GM12878 (cell line): ENCODE measurements at places on chromosomes 4 and X.
A peak's percentile ranks its signal among the peaks of the same experiment; 100 is the strongest.

GRCh38 chrX:97399400-97399799 is 515.7 kb downstream of the RPA4 start:
- DNase-seq, result peak; percentile 44

- no peak for DNase-seq
These were observed 30.6 kb downstream of the SOWAHB start for GRCh38 chr4:76867377-76867776.

DNA sequence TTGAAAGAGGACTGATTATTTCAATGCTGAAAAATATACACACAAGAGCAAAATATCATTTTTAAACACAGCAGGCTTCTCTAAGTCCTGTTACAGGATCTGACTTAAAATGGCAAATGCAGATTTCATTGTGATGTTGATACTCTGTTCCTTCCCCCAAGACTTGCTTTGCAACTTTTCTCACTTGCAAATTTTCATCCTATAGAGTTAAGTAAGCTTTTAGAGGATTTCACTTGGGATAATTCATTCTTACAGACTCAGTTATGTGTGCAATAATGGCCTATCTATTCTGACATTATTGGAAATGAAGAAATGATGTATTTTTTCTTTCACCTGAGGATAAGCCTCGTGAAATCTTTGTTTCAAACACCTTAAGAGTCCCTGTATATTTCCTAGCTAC is 2403.2 kb downstream of the ARAP2 start:
- no peak for DNase-seq

DNA sequence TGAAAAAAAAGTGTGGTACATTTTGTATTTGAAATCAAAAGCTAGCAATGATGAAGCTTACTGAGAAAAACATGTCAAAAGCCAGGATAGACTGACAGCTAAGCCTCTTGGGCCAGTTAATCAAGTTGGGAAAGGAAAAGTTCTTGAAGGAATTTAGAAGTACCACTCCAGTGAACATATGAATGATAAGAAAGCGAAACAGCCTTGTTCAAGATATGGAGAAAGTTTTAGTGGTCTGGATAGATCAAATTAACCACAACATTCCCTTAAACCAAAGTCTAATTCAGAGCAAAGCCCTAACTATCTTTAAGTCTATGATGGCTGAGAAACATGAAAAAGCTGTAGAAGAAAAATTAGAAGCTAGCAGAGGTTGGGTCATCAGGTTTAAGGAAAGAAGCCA is 268.3 kb downstream of the PDHA2 start:
- DNase-seq, result no peak

- DNase-seq, result no peak
These were observed 84.2 kb upstream of the NRK start for GRCh38 chrX:105738162-105738561.

DNA sequence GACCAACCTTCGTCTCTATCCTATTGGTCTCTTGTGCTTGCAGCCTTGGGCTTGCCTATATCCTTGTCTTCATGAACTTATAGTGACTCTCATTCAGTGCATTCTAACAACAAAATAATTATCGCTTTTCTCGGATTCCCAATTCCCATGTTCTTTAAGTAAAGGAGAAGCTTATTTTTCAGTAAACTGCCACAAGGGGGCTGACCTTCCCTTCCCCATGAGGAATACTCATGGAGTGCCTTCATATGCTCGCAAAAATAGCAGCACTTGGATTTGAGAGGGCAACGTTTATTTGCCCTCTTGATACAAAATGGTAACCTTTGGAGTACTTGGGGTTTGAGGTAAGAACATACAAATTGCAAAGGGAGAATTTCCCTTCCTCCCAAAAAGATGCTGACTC is 183.2 kb upstream of the TENT5D start:
- no peak for DNase-seq

DNA sequence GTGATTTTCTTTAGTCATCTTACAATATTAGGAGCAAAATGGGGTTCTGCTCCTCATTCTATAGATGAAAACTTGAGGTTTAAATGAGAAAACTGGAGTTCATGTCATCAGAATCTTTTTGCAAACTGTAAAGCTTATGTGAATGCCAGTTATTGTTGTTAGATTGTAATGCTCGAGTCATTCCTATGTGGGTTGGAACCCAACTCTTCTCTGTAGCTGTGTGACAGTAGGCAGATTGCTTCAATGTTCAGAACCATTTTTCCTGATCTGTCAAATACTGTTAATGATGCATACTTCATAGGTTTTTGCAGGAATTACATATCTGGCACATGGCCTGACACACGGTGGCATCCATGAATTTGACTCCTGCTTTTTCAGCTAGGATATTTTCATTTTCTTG is 178.9 kb downstream of the RAPGEF2 start:
- no peak for DNase-seq

- DNase-seq, result no peak
These were observed 3.3 kb downstream of the SLC25A6 start for GRCh38 chrX:1388651-1389050.

GRCh38 chr4:72814241-72814640 is 245.2 kb upstream of the ADAMTS3 start:
- DNase-seq, result no peak

GRCh38 chrX:53704294-53704693 is 17.8 kb upstream of the HUWE1 start:
- no peak for DNase-seq

DNA sequence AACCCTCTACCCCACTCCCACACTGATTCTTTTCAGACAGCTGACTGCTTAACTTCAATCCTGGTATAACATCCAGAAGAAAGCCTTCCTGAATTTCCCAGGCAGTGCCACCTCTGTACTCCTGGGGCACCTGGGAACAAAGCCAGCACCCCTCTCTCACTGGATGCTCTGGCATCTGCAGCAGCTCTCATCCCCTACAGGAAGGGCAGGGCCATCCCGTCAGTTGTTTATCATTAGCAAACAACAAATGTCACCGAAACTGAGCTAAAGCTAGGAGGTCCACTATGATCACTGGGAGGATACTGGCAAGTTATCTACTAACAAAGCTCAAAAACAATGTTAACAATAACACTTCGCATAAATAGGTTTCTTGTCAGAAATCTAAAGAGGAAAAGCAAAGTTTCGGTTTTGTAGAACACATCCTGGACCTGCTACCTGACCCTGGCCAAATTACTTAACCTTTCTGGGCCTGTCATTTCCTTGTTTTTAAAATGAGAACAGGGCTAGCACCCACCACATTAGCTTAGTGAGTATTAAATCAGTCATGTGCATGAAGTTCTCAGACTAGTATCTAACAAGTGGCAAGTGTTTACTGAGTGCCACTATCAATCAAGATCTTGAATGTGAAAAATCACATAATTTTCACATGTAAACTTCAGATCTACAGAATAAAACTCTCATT is 86.6 kb downstream of the NR3C2 start:
- no peak for DNase-seq

DNA sequence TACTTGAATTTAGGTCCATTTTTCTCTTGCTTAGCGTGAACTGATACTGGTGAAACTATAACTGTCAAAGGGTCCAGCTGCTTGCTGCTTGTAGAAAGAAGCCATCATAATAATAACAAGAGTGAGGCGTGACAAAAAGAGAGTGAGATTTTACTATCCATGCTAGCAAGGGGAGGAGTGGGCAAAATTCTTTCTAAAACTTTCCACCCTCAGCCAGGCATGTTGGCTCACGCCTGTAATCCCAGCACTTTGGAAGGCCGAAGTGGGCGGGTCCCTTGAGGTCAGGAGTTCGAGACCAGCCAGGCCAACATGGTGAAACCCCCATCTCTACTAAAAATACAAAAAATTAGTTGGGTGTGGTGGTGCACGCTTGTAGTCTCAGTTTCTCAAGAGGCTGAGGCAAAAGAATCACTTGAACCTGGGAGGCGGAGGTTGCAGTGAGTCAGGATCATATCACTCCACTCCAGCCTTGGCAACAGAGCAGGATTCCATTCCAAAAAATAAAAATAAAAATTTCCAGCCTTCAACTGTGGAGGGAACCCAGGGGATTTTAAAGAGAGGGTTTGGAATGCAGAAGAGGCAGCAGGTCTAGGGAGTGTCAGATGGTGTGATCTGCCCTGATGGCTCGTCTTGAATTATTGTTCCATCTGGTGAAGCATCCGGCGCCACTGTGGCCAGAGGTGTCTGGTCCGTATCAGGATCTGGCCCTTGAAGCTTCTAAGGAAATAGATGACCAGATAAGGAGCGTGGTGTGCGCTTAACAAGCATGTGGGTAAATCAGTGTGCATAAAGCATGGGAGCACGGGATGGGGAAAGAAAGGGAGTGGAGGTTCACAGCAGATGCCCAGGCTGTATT is 51.8 kb downstream of the LRP2BP start:
- no peak for DNase-seq

DNA sequence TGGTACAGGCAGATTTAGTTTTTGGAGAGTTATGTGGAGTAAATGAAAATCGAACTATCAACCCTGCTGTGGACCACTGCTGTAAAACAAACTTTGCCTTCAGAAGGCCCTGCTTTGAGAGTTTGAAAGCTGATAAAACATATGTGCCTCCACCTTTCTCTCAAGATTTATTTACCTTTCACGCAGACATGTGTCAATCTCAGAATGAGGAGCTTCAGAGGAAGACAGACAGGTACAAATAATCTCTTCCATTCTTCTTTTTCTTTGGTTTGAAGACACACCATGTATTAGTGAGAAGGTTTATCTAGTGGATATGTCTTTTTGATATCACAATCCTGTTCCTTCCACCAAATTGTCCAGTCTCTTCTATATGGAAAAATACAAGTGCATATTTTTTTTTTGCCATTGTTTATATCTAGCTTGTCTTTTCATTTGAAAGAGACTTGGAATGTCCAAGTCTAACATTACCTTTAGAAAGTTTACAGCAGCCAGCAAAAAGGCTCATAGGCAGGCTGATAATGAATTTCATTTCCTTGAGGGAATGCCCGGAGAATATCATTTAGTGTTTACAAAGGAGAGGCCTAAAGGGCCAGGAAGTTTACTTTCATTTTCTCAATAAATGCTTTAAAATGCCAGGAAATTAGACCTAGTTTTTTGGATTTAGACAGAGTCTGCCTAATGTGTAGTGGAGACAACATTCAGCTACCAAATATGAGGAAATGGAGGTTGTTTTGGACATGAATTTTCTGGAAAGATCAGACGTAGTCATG is 18.6 kb downstream of the AFM start:
- no peak for DNase-seq

- no peak for DNase-seq
These were observed 87.8 kb upstream of the RPS6KA3 start for GRCh38 chrX:20354505-20354904.

GRCh38 chr4:6465955-6466354 is 6.5 kb downstream of the PPP2R2C start:
- no peak for DNase-seq

DNA sequence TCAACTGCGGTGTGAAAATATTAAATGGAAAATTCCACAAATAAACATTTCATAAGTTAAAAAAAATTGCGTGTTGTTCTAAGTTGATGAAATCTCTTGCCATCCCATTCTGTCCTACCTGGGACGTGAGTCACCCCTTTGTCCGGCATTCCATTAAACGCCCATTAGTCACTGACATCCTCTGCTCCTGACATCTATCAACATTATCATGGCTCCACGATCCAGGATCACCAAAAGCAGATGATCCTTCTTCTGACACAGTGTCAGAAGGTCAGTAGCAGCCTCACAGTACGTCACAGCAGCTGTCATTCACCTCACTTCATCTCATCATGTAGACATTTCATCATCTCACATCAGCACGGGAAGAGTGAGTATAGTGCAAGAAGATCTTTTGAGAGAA is 125.7 kb downstream of the ZNF827 start:
- DNase-seq, result no peak

DNA sequence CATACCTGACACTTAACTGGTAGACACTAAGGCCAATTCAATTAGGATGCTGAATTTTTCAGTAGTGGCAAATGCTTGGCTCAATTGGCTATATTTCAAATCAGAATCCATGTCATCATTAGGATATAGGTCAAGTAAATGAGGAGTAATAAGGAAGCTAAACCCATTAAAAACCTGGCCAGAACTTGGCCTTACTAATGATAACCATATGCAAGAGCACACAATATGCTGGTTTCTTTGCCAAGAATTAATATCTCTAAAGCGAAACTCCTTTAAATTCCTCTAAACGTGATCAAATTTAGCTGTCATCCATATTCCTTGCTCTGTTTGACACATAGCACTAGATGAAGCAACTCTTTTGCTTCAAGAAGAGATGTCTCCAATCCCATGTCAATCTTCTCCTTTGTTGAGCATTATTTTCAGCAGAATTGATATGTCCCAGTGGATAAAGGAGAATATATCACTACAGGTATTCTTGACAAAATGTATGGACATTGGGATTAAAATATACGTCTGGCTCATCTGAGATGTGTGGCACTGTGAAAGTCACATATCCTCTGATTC is 206.1 kb upstream of the ANKRD50 start:
- DNase-seq, result no peak

GRCh38 chr4:103374306-103374705 is 176.2 kb upstream of the CENPE start:
- DNase-seq, result no peak

- DNase-seq, result no peak
These were observed 168.1 kb downstream of the DHX15 start for GRCh38 chr4:24416293-24416692.

DNA sequence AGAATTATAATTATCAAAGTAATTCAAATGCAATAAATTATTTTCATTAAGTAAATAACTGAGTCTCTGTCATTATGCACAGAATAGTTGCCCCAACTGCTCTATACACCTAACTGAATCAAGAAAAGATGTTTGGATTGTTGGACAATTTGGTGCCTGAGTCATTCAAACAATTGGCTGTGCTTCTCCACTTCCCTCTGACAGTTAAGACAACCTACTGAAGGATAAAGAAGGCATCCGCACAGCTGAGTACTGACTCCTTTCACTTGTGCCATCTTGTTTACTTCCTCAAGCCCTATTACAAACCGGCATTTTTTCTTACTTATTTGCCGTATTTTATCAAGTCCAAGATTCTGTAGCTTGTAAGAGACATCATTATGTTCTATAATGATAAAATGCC is 110.6 kb upstream of the C1QTNF7 start:
- no peak for DNase-seq

- no peak for DNase-seq
These were observed 21.9 kb downstream of the AP1AR start for GRCh38 chr4:112253382-112254000.

- DNase-seq, result no peak
These were observed 95.8 kb downstream of the RNF150 start for GRCh38 chr4:141037446-141037845.

DNA sequence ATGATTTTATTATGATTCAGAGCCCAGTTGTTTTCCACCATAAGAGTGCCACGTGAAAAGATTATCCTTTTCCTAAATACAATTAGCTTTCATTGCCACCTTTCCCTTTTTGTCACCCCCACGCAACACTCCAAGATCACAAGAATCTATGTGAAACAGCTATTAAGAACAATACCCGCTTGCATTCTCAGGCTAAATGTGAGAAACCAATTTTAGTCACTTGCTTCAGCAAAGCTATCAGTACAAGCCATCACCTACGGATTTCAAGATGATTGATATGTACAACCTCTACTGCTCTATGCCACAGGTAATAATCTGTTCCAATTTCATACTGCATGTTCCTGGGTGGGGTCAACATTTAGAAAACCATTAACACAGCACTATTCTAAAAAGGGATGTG is 2.5 kb downstream of the ATP11C start:
- DNase-seq, result no peak

GRCh38 chr4:171024720-171025303 is 788.4 kb upstream of the GALNTL6 start:
- no peak for DNase-seq

GRCh38 chrX:19133231-19133630 is 11.0 kb upstream of the ADGRG2 start:
- DNase-seq, result no peak

- no peak for DNase-seq
These were observed 340.8 kb downstream of the PAPSS1 start for GRCh38 chr4:107379054-107379869.
